ENCODE measurements at places on chromosomes 2 and 18.

- DNase-seq = no peak
Measured at GRCh38 chr2:233839447-233839820, 14.9 kb downstream of the HJURP start.

GRCh38 chr2:126655500-126656430, at the start of gene GYPC:
GYPC (plus strand) TSS chr2:126656158; CDS start chr2:126656264, 106 bp downstream.
- DNase-seq = no peak

DNA sequence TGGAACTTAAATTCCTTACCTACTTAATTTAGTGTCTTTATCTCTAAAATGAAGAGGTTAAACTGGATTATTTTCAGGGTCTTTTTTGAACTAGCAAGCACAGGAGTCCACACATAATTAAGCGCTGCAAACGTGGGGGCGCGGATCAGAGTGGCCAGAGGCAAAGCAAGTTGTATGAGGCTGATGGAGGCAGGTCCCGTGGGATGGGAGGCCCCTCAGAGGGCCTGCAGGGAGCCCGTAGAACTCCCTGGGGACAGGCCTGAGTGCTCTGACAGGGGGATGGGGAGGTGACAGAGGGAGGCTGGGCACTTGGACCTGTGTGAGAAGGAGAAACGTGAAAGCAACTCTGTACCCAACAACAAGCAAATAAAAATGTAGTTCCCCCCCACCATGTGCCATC, 177.8 kb downstream of the ACKR3 start:
- no peak for DNase-seq

GRCh38 chr2:224417361-224417729, 15.4 kb upstream of the FAM124B start:
- no peak for DNase-seq

DNA sequence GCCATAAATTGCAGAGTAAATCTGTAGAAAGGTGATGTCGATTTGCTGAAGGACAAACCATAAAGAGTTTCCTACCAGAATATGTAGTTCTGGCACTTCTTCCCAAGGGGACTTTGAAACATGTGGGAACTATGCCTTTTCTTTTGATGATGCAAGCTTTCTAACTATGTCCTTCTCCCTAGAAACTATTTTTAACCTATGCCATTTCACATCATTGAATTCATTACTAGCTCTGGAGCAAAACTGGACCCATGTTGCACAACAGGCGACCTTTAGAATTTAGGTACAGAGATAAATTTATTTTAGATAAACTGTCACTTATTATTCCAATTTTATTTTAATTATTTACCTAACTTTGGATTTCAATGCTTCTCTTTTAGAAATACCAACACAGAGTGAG, 186.5 kb downstream of the CCDC102B start:
- no peak for DNase-seq

DNA sequence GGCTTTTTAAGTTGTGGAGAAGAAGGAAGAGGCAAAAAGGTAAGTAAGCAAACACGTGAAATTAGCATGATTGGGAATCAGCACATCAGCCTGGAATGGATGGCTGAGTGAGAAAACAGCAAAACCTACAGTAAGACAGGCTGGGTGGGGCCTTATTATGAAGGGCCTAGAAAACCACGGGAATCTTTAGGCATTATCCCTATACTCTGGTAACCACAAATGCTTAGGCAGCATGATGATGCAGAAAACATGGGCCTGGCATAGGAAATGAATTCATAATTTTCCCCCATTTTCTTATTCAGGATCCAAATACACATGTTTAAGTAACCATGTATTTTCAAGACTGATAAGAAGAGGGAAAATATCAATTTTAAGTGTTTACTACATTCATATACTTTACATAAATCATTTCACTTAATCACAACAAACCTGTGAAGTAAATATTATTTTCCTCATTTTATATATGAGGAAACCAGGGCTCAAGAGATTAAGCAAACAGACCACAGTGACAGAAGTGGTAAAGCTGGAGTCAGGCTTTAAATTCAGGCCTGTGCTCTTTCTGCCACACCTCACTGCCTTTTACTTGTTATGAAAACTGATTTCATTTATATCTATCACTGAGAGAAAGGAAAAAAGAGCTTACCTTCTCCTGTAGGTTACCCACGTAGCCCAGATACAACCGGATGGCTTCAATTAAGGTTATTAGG, 4.0 kb downstream of the TMEM17 start:
- no peak for DNase-seq

- DNase-seq = peak; percentile 89
Measured at GRCh38 chr2:47269316-47270232, 114.5 kb upstream of the STPG4 start.

DNA sequence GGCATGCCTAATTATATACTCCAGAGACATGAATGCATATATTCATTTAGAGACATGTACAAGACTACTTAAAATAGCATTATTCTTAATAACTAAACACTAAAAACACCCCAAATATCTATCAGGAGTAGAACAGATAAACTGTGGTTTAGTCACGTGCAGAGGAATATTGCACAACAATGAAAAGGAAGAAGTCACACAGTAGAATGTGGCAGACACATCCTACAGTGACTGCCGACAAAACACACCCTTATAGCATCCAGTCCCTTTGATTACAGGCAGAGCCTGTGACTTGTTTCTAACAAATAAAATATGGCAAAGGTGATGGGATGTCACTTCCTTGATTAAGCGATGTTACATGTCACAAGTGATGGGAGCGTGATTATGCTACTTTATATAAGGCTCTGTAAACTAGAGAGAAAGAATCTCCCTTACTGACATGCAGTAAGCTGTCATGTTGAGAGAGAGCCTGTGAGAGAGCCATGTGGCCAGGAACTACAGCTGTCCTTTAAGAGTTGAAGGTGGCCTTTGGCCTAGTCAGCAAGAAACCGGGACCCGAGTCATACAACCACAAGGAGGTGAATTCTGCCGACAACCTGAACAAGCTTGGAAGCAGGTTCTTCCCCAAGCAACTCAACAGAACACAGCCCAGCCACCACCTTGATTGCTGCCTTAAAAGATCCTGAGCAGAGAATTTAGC, 39.1 kb upstream of the LGALSL start:
- no peak for DNase-seq

DNA sequence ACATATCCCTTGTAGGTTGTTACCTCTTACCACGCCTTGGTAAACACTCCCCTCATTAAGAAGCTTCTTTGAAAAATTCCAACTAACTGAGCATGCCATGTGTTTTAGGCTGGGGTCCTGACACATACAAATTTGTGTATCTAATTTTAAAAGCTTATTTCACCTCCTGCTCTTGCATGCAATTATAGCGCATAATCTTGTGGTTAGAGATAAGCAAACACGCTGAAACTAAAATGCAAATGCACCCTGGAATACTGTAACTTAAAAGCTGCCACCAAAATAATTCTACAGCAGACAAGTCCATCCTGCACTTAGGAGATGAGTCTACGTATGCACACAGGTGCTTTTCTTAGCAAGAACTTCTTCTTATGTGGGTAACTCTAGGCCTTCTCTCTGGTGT, 990.2 kb downstream of the TSN start:
- no peak for DNase-seq

DNA sequence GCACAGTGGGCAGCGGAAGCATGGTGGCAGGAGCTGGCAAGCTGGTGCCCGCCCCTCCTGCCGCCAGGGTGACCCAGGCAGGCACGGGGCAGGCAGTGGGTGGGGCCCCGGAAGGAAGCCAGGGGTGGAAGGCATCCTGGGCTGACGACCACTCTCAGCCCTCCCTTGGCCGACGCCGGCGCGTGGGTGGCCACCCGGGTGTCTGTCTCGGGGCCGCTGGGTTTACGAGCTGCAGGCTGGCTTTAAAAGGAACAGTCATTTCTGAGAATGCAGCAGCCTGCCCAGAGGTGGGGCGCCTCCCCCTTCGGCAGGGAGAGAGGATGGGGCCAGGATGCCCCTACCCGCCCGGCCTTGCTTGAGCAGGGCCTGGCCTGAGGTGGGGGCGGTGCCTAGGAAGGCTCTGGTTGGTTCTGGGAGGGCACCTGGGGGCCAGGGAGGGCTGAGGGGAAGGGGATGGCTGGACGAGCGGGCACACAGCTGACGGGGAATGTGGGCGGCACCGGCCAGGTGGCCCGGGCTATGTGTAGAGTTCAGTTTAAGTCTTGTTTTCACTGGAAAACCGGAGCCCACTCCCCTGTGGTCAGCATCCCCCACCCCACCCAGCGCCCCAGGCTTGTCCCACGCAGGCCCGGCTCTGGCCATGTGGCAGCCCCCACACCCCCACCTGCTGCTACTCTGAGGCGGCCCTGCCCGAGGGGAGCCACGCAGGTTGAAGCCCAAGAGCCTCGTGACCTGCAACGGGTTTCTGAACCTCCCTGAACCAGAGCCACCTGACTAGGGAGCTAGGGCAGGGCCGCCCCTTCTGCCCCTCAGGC, 6.3 kb downstream of the BOK start:
- DNase-seq = no peak

DNA sequence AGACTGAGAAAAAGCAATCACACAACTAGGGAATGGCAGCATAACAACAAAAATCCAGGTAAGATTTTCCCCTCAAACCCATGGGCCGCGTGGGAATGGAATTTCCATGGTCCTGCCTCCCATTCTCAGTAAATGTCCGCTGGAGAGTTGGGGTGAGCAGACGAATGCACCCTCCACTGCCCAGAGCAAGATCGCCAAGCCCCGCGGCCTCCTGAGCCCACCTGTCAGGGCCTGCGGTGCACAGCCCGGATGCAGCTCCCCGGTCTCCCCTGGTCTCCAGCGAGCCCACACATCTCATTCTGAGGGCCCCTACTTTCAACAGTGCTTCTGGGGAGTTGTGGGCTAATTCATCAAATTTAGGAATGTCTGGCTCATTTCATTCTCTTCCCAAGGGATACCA, 327.4 kb upstream of the HS6ST1 start:
- no peak for DNase-seq

- DNase-seq = no peak
Measured at GRCh38 chr2:54960164-54960563, 90.1 kb downstream of the RTN4 start.

- no peak for DNase-seq
Measured at GRCh38 chr2:165560377-165560988, 91.0 kb downstream of the CSRNP3 start.

- DNase-seq = no peak
Measured at GRCh38 chr2:218371983-218372350, 10.1 kb upstream of the SLC11A1 start.

DNA sequence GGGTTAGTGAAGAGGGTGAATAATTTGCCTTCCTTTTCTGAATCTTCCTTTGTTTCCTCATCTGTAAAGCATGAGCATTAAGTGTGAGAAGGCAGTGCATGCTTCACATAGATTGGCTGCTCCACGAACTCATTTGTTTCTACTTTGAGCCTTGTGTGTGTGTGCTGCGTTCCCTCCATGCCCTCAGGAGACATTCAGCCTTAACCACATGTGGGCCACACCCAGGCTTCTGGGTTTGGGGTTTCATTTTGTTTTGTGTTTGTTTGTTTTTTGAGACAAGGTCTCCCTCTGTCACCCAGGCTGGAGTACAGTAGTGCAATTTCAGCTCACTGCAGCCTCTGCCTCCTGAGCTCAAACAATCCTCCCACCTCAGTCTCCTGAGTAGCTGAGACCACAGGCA, 843.3 kb downstream of the GALR1 start:
- DNase-seq = no peak

GRCh38 chr18:70640336-70640887, 351.6 kb downstream of the SOCS6 start:
- DNase-seq = no peak

DNA sequence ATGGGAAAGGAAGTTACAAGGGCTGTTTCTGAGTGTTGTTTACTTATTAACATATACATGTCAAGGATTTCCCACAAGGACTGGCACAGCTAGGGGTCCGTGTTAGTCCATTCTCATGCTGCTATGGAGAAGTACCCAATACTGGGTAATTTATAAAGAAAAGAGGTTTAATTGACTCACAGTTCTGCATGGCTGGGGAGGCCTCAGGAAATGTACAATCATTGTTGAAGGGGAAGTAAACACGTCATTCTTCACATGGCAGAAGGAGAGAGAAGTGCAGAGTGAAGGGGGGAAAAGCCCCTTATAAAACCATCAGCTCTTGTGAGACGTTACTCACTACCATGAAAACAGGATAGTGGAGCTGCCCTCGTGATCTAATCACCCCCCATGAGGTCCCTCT, 128.9 kb upstream of the CELF4 start:
- no peak for DNase-seq

DNA sequence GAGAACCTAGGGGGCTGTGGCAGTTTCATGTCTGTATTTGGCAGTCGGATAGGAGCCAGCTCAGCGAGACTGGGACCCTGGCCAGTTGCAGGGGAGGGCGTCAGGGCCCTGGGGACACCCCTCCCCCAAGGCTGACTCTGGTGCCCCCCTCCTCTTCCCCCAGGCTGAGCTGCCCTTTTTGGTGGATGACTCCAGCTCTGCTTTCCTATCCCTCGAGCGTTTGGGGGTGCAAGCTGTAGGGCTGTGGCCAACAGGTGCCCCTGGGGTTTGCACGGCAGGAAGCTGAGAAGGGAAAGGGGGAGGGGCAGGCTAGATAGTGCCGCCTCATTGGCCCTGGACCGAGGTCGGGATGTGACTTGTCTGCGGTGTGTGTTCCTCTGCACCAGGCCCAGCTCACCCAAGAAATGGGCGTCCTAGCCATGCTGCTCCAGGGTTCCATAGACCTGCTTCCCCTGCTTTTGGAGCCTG, 26.4 kb downstream of the SPEG start:
- peak; percentile 76 for DNase-seq

GRCh38 chr2:71071681-71072398, 3.4 kb downstream of the NAGK start:
- no peak for DNase-seq

DNA sequence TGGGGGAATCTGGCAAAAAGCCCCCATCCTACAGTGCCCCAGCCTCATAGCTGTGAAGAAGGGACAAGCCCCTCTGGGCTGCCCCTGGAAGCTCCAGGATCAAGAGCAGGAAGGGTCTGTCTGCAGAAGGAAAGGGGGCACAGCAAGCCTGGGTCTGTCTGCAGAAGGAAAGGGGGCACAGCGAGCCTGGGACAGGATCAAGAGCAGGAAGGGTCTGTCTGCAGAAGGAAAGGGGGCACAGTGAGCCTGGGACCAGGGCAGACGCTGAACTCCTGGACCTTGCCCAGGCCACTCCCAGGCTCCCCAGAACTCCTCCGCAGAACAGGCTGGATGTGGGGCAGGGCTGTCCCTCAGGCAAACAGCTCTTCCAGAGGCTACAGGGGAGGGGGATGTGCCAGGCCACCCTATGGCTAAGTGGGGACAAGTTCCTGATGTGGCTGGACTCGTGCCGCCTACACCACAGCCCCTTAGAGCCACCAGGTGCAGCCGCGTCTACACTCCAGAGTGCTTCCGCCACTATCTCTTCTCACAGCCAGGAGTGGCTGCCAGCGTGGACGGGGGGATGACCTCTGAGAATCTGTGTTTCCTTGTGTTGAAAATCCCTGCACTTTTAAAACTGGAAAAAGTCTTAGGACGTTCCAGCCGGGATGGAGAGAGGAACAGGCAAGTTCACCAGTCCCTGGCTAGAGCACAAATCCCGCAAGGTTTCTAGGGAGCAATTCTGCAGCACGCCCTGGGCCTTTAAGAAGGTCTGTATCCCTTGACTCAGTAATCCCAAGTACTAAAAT, 20.8 kb downstream of the KIF1A start:
- no peak for DNase-seq

GRCh38 chr2:59395119-59395518, 1154.0 kb upstream of the FANCL start:
- no peak for DNase-seq

Data from astrocyte of the hippocampus (primary cell).